ENCODE measurements at places on chromosomes 6 and 20. TPM values are rescaled to one million over a fixed set of nuclear protein-coding genes. Genes with fewer than 3 reads are reported as not detected.

The VWA7 gene
- 1.6 TPM for total RNA-seq

The MTCH1 gene
- total RNA-seq = 103 TPM

The TRIM40 gene
- total RNA-seq = not detected

The PSMB9 gene
- total RNA-seq = 316 TPM

The GNMT gene
- 0.20 TPM for total RNA-seq

The EDN3 gene
- not detected for total RNA-seq

The TMEM244 gene
- total RNA-seq = not detected

DNA sequence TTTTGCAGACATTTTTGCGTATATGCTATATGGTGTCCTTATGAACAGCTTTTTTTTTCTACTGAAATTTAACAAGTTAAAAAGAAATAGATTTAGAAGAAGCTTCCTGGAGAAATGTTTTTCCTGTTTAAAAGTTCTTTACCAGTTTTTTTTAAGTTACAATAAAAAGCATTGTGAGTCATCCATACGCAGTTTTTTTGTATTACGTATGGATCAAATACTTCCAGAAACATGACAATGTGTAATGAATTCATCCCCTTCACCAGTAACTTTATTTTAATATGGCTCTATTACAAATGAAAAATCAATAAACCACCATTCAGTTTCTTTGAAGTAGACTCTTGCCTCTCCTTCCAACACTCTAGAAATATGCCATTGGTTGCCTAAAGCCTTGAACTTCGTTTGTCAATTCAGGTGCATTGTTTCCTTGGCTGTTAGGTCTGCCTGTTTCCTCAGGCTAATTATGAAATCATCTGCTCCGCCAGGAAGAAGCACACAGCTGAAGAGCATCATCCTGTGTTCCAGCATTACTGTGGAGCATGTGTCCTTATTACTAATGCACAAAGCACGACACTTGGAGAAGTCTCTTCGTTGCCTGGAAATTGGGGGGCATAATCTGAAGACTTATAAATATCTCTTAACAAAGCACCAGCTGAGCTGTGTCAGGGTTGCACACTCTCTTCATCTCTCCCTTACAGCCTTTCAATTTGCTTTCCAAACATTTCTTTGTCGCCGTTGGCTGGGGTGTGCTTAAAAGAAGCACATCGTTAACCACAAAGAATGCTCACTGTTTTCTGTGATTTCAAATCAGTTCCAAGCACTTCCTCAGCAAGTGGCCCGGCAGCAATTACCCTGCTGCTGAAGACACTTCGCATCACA lies 9.6 kb downstream of the MOXD1 start:
- no peaks in the 10 kb centered on the region for H3K36me3 ChIP-seq
- no peak overlapping the region for H3K27ac ChIP-seq
- H3K4me3 ChIP-seq = no peak overlapping the region
- H3K4me1 ChIP-seq = no peaks in the 10 kb centered on the region

DNA sequence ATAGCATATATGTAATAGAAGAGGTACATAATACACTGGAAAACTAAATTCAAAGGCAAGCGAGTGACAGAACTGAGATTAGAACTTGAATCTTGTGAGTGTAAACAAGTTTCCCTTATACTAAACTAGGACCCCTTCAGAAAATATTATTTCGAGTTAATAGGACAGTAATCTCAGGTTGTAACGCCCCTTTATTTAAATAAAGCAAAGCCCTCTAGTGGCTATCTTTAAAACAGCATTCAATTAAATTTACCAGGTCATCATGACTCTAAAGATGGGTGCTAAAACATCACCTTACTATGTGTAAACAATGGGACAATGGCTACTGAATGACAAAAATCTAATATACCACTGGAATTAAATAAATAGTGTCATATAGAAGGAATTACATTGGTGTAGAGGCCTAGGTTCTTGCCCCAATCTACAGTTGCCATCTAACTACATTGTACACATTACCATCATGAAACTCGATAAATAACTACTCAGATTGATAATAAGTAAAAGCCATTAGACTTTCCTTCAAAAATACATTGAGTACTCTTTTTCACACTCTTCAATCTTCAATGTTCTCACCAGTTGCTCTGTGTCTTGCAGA lies 255.4 kb upstream of the IRAK1BP1 start:
- peaks cover 5% of the 10 kb centered on the region for H3K27me3 ChIP-seq
- H3K4me3 ChIP-seq = no peak overlapping the region
- no peak for DNase-seq

DNA sequence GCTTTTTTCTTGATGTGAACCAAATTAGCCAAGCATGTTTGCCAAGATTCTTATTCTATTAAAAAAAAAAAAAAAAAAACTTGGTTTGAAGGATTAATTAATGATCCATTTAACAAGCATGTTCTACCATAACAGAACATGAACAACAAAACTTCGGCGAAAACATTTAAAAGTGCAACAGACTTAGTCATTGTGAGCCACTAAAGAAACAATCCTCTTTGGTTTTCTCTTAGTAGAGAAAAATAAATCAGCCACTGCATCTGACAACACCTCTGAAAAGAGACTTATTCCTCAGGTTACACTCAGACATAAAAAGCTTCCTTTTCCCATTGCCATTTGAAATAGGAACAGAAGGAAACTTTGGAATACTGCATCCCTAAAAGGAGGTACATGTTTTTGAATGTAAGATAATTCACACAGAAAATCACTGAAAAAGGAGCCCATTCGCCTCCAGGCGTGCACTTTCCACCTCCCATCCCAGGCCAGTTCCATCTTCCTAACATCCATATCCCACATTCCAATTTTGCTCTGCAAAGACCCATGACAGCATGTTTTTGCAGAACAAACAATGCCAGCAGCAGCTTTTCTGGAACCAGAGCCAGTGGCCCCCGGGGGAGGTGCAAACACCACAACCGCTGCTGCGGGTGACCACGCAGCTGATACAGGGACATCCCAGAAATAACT lies 79.5 kb downstream of the ZMYND8 start:
- DNase-seq = no peak
- H3K36me3 ChIP-seq = peaks cover 37% of the 10 kb centered on the region
- H3K4me3 ChIP-seq = no peak overlapping the region
- peak overlapping the region; percentile 0 for H3K27ac ChIP-seq
- no peaks in the 10 kb centered on the region for H3K27me3 ChIP-seq

DNA sequence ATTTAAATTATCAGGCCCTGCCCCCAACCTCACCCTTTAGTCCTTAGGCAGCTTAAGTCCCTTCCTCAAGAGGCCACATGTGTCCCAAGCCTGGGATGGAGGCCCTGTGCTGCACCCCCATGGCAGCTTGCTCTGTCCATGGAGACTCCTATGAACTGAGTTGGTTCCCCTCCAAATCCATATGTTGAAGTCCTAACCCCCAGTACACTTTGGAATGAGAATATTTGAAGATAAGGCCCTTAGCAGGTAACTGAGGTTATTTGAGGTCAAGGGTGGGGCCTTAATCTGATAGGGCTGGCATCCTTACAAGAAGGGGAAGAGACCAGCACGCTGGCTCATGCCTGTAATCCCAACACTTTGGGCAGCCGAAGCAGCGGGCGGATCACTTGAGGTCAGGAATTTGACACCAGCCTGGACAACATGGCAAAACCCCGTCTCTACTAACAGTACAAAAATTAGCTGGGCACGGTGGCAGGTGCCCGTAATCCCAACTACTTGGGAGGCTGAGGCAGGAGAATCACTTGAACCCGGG lies 6.7 kb upstream of the BEND3 start:
- H3K4me3 ChIP-seq = no peak overlapping the region
- H3K27ac ChIP-seq = no peak overlapping the region
- peaks cover 2% of the 10 kb centered on the region for H3K27me3 ChIP-seq
- peaks cover 5% of the 10 kb centered on the region for H3K4me1 ChIP-seq
- H3K36me3 ChIP-seq = no peaks in the 10 kb centered on the region

DNA sequence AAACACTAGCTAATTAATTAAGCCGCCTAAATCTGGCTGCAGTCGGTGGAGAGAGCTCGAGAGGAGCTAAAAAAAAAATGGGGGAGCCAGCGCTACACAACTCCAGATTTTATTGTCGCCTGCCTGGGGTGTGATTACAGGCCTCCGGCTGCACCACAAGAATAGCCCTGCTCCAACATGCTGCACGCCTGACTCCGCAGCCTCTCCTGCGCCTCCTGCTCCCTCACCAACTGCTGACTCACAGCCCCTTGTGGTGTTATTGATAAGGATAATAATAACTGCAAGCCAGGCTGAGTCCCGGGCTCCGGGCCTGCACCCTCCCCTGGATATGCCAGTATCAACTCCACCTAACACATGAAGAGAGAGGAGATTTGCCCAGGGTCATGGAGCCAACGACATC lies 16.8 kb downstream of the SIRPA start:
- H3K4me1 ChIP-seq = no peaks in the 10 kb centered on the region
- H3K27ac ChIP-seq = no peak overlapping the region
- H3K27me3 ChIP-seq = peaks cover 10% of the 10 kb centered on the region
- H3K4me3 ChIP-seq = no peak overlapping the region
- DNase-seq = no peak

DNA sequence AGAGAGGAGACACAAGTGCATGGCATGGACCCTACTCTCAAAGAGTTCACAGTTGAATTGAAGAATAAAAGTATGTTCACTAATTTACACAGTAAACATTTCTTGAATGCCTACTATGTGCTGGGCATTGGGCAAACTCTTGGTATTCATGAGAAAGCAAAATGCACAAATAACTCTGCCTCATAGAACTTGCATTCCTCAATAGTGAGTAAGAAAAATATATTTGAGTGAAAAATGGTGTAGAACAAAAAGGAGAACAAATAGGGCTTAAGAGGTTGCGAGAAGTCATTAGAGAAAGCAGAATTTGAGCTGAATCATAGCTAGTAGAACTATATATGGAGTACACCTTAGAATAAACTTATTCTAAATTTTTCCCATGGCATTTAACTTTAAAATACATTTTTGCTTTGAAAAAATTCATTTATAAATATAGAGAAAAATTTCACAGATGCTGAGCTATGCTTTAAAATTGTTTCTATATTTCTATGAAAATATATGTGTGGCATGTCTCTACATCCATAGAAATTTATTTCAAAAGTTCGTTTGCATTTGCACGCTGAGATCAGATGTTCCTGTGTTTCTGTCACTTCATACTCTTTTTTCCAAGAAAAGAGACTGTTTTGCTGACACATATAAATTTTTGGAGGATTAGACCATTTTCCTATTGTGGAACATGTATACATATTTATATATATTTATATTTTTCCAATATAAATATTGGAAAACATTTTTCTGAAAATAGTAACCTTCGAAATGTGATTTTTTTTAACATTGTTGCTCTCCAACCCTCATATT lies 236.1 kb downstream of the KCNQ5 start:
- peaks cover 8% of the 10 kb centered on the region for H3K36me3 ChIP-seq
- H3K4me1 ChIP-seq = peaks cover 10% of the 10 kb centered on the region
- no peak for DNase-seq
- H3K27me3 ChIP-seq = no peaks in the 10 kb centered on the region
- H3K4me3 ChIP-seq = no peak overlapping the region

GRCh38 chr20:24744747-24745146 lies 204.3 kb upstream of the CST7 start:
- no peak for DNase-seq
- H3K4me3 ChIP-seq = no peak overlapping the region
- no peaks in the 10 kb centered on the region for H3K27me3 ChIP-seq
- no peak overlapping the region for H3K27ac ChIP-seq
- H3K36me3 ChIP-seq = no peaks in the 10 kb centered on the region

DNA sequence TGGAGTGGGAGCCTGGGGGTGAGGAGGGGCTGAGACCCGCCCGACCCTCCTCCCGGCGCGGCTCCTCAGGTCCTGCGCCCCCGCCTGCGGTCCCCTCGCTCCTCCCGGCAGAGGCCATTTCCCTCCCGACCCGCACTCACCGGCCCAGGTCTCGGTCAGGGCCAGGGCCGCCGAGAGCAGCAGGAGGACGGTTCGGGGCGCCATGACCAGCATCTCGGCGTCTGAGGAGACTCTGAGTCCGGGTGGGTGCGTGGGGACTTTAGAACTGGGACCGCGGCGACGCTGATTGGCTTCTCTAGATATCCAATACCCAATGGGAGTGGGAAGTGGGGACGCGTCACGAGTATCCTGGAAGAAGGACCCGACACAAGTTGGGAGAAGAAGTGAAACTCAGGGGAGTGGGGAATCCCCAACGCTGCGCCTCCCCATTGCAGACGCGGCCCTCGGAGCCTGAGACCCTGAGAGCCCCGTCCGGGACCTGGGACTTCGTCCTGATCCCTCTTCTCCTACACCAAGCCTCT lies at the start of gene HLA-B:
Gene HLA-B (minus strand): TSS at position 234 of the 521 bp plus-strand sequence. CDS start 21 bp downstream, at position 213.
- peaks cover 50% of the 10 kb centered on the region for H3K4me1 ChIP-seq
- peaks cover 54% of the 10 kb centered on the region for H3K36me3 ChIP-seq
- H3K27ac ChIP-seq = peak within 1 kb of the TSS; percentile 99
- DNase-seq = peak; percentile 77
- peak within 1 kb of the TSS; percentile 95 for H3K4me3 ChIP-seq
- peaks cover 3% of the 10 kb centered on the region for H3K27me3 ChIP-seq

- peaks cover 21% of the 10 kb centered on the region for H3K4me1 ChIP-seq
- peak overlapping the region; percentile 68 for H3K27ac ChIP-seq
- DNase-seq = peak; percentile 25
- H3K36me3 ChIP-seq = no peaks in the 10 kb centered on the region
- no peaks in the 10 kb centered on the region for H3K27me3 ChIP-seq
Measured at GRCh38 chr6:142355520-142356174, 53.8 kb downstream of the ADGRG6 start.

GRCh38 chr6:147061252-147061651 lies 143.0 kb upstream of the STXBP5 start:
- H3K4me1 ChIP-seq = peaks cover 8% of the 10 kb centered on the region
- H3K4me3 ChIP-seq = no peak overlapping the region
- no peak for DNase-seq
- peaks cover 5% of the 10 kb centered on the region for H3K36me3 ChIP-seq
- no peaks in the 10 kb centered on the region for H3K27me3 ChIP-seq

DNA sequence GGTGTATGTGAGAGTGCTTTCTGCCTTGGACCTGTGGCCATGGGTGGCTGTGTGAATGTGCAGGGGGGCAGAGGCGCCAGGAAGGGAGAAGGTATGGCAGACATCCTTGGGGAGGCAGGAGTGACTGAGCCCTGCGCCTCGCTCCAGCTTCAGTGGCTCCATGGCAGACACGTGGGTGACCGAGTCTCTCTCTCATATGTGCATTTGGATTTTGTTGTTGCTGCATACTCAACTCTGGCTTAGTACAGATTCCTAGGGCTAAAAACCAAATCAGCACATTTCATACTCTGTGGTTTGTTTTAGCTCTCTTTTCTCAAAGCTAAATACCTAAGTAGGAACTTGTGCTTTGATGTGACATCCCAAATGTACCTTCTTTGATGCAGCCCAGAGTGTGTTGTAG lies 97.6 kb downstream of the DTD1 start:
- no peak overlapping the region for H3K27ac ChIP-seq
- DNase-seq = no peak
- no peaks in the 10 kb centered on the region for H3K4me1 ChIP-seq
- no peaks in the 10 kb centered on the region for H3K36me3 ChIP-seq

DNA sequence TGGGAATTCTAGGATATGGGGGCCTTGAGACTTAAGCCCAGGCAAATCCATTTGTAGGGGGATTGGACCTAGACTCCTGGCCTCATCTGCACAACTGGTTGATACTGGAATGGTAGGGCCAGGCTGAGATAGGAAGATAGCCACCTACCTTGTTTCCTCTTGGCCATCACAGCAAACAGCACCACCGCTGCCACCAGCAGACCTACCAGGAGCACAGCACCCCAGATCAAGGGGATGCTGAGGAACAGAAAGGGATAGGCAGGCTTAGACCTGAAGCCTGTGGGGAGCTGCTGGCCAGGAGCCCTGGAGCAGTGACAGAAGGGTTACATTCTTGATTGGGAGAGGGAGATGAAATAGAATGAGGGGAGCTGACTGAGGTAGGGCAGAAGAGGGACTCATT lies 3.5 kb downstream of the TREML1 start:
- H3K27me3 ChIP-seq = no peaks in the 10 kb centered on the region
- no peak overlapping the region for H3K4me3 ChIP-seq
- no peak overlapping the region for H3K27ac ChIP-seq
- peaks cover 17% of the 10 kb centered on the region for H3K4me1 ChIP-seq
- no peak for DNase-seq

All from activated naive CD8-positive, alpha-beta T cell treated with anti-CD3 and anti-CD28 coated beads for 36 hours (primary cell).